ENCODE measurements at places on chromosomes 1 and 21.

DNA sequence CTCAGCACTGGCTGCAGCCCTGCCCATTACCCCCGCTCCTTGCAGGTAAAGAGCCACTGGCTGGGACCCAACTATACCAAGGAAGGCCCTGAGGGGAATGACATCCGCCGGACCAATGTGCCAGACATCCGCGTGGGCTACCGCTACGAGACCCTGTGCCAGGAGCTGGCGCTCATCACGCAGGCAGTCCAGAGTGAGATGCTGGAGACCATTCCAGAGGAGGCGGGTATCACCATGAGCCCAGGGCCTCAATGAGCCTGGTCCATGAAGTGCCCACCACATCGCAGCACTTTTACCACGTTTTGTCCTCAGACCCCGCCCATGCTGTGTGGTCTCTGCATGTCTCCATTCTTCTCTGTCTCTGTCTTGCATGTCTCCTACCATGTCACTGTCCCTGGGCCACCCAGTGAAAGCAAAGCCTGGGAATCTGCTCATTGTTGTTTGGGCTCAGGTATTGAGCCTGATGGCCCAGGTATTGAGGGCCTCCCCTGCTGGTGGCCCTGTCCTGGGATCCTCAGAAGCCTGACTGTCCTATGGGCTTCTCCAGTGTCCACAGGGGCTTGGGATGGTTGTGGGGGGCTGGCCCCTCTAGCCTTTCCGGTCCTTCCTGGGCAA is 11.4 kb downstream of the AMPD2 start:
- DNase-seq, result no peak

GRCh38 chr1:187771396-187771795 is 942.6 kb downstream of the PLA2G4A start:
- no peak for DNase-seq

GRCh38 chr1:243363832-243364231 is 108.0 kb downstream of the SDCCAG8 start:
- DNase-seq, result no peak

DNA sequence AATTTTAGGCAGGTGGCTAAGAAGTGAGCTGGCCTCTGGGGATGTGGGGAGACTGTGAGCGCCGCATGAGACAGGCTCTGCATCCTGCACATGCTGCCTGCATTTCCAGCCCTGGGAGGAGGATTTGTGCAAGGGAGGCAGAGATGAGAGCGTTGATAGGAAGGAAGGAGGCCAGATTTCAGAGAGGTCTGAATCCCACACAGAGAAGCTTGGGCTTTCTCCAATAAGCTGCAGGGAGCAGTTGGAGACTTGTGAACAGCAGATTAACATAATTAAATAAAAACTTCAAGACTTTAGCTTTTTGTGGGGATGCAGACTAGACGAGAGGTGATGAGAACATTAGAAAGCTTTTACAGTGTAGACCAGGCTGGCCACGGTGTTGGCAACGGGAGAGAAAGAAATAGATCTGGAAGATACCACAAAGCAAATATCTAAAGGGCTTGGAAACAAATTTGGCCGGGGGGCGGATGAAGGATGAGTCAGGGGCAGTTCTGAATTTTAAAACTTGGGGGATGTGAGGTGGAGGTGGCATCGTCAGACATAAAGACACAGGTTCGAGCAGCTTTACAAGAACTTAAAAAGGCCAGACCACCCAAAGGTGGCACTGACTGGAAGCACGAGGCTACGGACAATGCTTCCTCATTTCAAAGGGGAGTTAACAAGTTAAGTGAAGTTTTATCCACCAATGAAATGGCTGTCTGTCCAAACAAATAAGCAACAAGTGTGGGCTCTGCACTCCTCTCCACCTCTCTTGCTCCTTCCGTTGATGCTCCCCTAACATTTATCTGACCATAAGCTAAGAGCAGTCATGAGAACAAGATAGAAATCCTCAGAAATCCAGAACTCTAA is 57.0 kb downstream of the HIVEP3 start:
- DNase-seq, result no peak

DNA sequence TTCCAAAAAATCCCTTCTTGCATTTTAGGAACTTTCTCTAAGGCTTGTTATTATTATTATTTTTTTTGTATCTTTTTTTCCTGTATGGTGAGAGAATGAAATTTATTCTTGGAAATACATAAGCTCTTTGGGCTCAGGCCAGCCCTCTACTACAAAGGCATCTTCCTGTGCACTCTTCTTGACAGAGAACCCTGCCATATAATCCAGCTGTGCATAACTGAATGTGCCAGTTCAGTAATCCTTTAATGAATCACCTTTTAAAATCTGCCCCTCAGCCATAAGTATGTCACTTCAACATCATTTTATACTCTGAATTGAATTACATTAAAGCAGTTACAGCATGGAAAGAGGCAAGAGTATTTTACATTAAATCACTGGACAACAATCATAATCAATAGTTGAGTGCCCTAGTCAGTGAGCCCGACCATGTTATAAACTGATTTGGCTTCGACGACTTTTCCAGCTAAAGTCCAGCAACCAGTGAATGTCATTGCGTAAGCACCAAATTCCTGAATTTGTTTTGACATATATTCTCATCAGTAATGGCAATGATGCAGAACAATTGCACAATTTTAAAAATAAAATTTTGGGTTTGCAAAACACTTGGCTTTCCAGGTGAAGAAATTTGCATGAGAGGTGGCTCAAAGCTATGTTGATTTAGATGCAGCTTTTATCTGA is 59.2 kb upstream of the KCNK2 start:
- DNase-seq, result peak; percentile 16

DNA sequence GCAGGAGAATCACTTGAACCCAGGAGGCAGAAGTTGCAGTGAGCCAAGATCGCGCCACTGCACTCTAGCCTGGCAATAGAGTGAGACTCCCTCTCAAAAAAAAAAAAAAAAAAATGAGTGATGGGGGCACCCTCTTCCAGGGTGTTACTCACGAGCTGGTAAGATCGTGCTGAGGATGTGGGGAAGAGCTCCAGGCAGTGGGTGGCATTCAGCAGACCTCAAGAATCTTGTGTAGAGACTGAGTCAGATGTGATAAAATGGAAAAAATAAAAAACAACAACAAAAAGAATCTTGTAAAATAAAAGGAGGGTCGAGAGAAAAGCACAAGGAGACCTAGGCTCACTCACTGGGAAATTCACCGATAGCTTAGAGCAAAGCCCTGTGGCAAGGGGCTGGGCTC is 38.5 kb downstream of the EPHA2 start:
- no peak for DNase-seq
